ENCODE measurements at places on chromosomes 6 and 20.

- H3K4me1 ChIP-seq, result peaks cover 4% of the 10 kb centered on the region
- no peak overlapping the region for H3K4me3 ChIP-seq
- H3K27me3 ChIP-seq, result no peaks in the 10 kb centered on the region
- H3K36me3 ChIP-seq, result no peaks in the 10 kb centered on the region
- DNase-seq, result no peak
Measured at GRCh38 chr6:108666656-108667260, 106.0 kb downstream of the FOXO3 start.

- H3K4me3 ChIP-seq, result no peak overlapping the region
- no peak overlapping the region for H3K27ac ChIP-seq
- no peaks in the 10 kb centered on the region for H3K27me3 ChIP-seq
- no peaks in the 10 kb centered on the region for H3K36me3 ChIP-seq
Measured at GRCh38 chr6:2554651-2555260, 196.0 kb downstream of the MYLK4 start.

GRCh38 chr6:54191461-54191860, 80.2 kb downstream of the MLIP start:
- H3K4me1 ChIP-seq, result no peaks in the 10 kb centered on the region
- DNase-seq, result no peak
- no peaks in the 10 kb centered on the region for H3K36me3 ChIP-seq
- no peak overlapping the region for H3K4me3 ChIP-seq
- H3K27ac ChIP-seq, result no peak overlapping the region

DNA sequence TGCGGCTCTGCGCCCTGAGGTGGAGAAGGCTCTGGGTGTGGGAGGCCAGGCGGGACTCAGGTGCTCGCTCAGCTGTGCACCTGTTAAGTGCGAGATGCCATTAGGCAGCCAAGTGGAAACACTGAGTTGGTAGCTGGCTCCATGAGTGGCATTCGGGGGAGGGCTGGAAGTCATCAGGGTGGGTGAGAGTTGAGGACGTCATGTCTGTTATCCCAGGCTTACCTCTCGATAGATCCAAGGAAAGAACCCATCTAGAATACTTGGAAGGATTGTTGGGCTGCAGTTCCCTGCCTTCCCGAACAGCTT, 41.3 kb downstream of the TAF8 start:
- DNase-seq, result no peak
- H3K4me3 ChIP-seq, result no peak overlapping the region
- no peak overlapping the region for H3K27ac ChIP-seq
- peaks cover 6% of the 10 kb centered on the region for H3K4me1 ChIP-seq
- peaks cover 8% of the 10 kb centered on the region for H3K27me3 ChIP-seq

GRCh38 chr6:109747221-109747620, 56.1 kb downstream of the FIG4 start:
- H3K4me3 ChIP-seq, result no peak overlapping the region
- DNase-seq, result no peak
- no peak overlapping the region for H3K27ac ChIP-seq
- H3K4me1 ChIP-seq, result no peaks in the 10 kb centered on the region
- H3K27me3 ChIP-seq, result no peaks in the 10 kb centered on the region

- H3K36me3 ChIP-seq, result no peaks in the 10 kb centered on the region
- H3K4me1 ChIP-seq, result peaks cover 34% of the 10 kb centered on the region
- no peak for DNase-seq
- no peak overlapping the region for H3K4me3 ChIP-seq
- no peaks in the 10 kb centered on the region for H3K27me3 ChIP-seq
Measured at GRCh38 chr6:22152841-22153240, 144.0 kb downstream of the PRL start.

Data from glutamatergic neuron (in vitro differentiated cells).